ENCODE measurements at places on chromosomes 13 and 19. TPM values are rescaled to one million over a fixed set of nuclear protein-coding genes. Genes with fewer than 3 reads are reported as not detected.
A peak's percentile ranks its signal among the peaks of the same experiment; 100 is the strongest.

DNA sequence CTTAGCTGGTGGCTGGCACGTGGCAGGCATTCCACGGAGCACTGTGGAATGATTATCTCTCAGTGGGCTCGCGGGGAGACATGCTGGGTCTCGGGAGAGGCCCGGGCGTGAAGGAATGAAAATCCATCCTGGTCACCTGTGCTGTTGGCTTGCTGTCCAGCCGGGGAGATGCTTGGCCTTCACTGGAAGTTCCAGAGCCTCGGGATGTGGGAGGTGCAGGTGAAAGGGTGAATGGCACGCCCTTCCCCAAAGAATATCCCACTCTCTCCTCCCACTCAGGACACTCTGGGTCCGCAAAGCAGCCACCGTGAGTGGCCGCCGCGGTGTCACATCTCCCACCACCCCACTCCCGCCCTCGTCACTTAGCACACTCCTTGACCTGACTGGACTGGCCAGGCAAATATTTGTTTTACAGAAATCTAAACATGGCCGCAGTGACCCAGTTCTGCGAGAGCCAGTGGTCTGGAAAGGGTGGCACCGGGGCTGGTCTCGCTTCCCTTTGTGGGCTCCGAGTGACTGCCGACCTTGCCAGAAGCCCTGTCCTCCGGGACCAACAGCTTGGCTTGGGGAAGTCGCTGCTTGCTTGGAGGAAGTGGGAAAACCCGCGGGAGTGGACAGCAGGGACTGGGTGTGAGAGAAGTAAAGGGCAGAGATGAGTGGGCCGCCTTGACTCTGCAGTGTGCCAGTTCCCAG is 8.0 kb downstream of the DPP9 start:
- peak; percentile 50 for DNase-seq

GRCh38 chr13:112941349-112941748 is 27.7 kb upstream of the MCF2L start:
- no peak for DNase-seq

- no peak for DNase-seq
These were observed 199.7 kb downstream of the TSHZ3 start for GRCh38 chr19:31149441-31149941.

Gene ZNF177
- polyA plus RNA-seq = 7.6 TPM

DNA sequence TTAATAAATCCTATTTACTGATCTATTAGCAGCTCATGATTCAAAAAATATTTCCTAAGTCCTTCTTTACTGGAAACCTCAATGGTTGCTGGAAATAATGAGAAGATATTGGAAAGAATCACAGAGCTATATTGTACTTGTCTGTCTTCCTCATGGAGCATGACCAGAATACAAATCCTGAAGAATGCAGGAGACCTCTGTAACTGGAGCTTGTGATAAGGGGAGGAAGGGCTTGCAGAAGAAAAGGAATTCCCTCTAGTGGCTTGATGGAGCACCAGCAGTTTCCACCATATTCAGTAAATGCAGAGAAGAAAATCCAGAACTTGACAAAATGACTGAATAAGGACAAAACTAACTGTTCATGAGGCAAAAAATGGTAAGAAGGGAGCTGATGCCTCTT is 1333.1 kb downstream of the EFNB2 start:
- no peak for DNase-seq

DNA sequence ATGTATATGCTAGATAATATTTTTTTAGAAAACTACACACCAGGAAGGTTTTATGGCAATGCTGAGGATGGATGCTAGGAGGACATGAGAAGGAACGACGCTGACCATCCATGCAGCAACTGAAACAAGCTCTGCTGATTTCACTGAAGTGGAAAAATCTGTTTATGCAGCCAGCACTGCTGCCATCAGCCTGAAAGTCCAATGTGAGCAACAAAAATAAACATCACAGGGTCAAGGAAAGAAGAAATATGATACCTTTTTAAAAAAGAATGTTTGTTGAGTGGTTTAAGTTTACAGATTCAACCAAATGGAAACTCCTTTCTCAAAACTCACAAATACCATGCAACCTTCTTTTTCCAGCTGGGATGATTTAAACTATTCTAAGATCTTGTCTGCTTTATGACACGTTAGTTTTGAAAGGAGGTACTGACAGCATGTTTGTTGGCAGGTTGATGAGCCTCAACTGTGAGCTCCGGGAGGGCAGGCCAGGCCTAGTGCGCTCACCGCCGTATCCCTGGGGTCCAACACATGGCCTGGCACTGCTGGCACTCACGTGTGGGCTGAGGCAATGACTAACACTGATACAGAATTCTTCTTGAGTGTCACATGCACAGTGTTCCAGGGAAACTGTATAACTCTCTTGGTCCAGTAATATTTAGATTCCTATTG is 46.8 kb downstream of the LATS2 start:
- peak; percentile 76 for DNase-seq

- no peak for DNase-seq
These were observed at the start of gene PODNL1 for GRCh38 chr19:13938301-13939064. PODNL1 (minus strand) TSS chr19:13938417; CDS start chr19:13938181, 236 bp downstream.

GRCh38 chr13:109790942-109791605 is 4.7 kb upstream of the IRS2 start:
- peak; percentile 56 for DNase-seq

- DNase-seq = no peak
These were observed 441.1 kb upstream of the HTR2A start for GRCh38 chr13:47337781-47338507.

DNA sequence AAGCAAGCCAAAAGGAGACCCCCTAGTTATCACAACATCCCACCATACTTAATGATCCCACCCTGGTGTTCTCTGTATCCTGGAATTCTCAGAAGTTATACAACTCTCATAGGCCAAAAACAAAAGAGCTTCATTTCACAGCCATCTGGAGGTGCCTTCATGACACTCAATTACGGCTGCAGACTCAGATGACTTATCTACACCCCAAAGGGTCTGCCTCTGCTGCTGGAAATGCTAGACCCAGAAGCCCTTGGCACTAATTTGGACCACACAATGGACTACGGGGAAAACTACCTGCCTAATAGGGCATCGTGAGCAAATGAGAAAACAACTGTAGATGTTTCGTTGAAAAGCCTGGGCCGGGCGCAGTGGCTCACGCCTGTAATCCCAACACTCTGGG is 40.2 kb downstream of the BRD4 start:
- DNase-seq = no peak

- DNase-seq = no peak
These were observed 49.9 kb downstream of the SOX21 start for GRCh38 chr13:94662274-94662945.

Gene TEX26
- polyA plus RNA-seq = 1.1 TPM

Gene SSC5D
- 1.3 TPM for polyA plus RNA-seq

Gene ITGBL1
- polyA plus RNA-seq = 6.3 TPM

- peak; percentile 44 for DNase-seq
These were observed 13.3 kb downstream of the PALM3 start for GRCh38 chr19:14048443-14049153.

Gene TMPRSS9
- 0.37 TPM for polyA plus RNA-seq

Gene BRME1
- 4.1 TPM for polyA plus RNA-seq

GRCh38 chr13:73966331-73966730 is 167.9 kb downstream of the KLF12 start:
- no peak for DNase-seq

- DNase-seq = no peak
These were observed 977 bp downstream of the PCDH20 start for GRCh38 chr13:61414686-61415057.

Gene RAVER1
- 5.5 TPM for polyA plus RNA-seq

GRCh38 chr19:27691991-27692390 is 1521.0 kb downstream of the UQCRFS1 start:
- no peak for DNase-seq

Gene CYP2B6
- not detected for polyA plus RNA-seq

Gene TMEM59L
- 5.5 TPM for polyA plus RNA-seq

Gene ZNF585A
- polyA plus RNA-seq = 23.0 TPM

GRCh38 chr13:51715613-51716012 is 88.3 kb downstream of the DHRS12 start:
- DNase-seq = no peak

Gene DAND5
- polyA plus RNA-seq = 0.27 TPM

Gene ZNF583
- polyA plus RNA-seq = 2.7 TPM

Gene ZNF460
- 9.3 TPM for polyA plus RNA-seq

DNA sequence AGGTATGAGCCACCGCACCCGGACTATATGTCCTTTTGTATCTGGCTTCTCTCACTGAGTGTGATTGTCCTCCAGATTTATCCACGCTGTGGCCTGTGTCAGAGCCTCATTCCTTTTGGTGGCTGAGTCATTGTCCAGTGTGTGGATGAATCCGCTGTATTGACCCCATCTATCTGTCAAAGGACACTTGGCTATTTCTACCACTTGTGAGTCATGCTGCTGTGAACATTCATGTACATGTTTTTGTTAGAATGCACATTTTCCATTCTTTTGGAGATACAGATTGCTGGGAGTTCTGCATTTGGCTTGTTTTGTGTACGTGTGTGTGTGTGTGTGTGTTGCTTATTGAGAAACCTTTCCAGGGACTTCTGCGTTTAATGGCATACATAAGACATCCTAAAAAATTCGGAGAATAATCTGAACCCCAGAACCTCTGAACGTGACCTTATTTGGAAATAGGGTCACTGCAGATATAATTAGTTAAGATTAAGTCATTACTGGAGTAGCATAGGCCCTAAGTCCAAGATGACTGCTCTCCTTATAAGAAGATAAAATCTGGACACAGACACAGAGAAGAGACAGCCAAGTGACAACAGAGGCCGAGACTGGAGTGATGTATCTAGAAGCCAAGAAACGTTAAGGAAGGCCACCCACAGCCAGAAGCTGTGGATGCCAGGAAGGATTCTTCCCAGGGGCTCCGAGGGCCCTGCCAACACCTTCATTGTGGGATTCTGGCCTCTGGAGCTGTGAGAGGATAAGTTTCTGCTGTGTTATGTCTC is 4.9 kb upstream of the GIPC3 start:
- DNase-seq = peak; percentile 92

GRCh38 chr13:44451126-44451525 is 77.5 kb downstream of the SERP2 start:
- DNase-seq = no peak

- DNase-seq = no peak
These were observed 594.4 kb downstream of the UQCRFS1 start for GRCh38 chr19:28618504-28618903.

DNA sequence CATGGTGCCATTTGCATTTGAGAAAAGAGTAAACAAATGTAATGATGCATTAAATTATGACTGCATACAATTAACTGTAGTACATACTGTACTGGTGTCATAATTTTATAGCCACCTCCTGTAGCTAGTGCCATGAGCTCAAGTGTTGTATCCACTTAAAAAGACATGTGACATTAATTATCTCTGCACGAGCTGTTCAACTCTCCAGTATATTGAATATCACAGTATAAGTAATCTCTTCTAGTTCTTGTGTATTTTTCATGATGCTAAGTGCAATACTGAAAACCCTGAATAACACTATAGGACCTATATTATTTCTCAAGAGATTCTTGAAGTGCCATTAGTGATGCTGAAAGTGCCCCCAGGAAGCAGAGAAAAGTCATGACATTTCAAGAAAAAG is 387.3 kb downstream of the PCDH17 start:
- no peak for DNase-seq

Gene ZNF575
- polyA plus RNA-seq = 0.53 TPM

DNA sequence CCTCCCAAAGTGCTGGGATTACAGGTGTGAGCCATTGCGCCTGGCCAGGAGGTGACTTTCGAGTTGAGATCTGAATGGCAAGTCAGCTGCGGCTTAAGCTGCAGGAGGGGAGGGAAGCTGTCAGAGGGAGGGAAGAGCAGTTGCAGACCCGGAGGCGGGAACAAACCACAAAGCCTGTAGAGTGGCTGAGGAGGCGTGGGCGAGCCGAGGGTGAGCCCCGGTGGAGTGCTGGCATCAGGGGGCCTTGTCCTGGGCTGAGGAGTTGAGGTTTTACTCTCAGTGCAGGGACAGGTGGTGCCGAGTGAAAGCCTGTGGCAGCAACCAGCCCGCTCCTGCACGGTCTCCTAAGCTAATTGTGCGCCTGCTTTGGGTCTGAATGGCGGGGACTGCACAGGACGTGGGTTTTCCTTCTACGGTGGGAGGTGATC is 24.2 kb downstream of the PPP1R37 start:
- DNase-seq = no peak

GRCh38 chr19:51251468-51251820 is 564 bp downstream of the SIGLECL1 start:
- DNase-seq = no peak

Gene FFAR2
- polyA plus RNA-seq = 0.40 TPM

- no peak for DNase-seq
These were observed 55.6 kb upstream of the AMER2 start for GRCh38 chr13:25227690-25228089.

DNA sequence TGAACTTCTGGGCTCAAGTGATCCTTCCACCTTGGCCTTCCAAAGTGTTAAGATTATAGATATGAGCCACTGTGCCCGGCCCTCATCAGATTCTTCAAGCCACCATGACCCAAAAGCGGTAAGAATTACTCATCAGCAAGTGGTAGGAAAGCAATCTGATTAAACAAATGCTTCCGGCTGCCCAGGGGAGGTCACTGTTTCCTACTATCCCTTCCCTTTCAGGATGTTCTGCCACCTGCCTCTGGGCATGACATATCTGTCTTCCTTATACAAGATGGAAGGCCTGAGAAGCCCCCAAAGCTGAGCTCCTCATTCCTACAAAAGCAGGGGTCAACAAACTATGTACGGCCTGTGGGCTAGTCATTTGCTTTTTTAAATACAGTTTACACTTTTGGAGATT is 7.0 kb downstream of the ABHD8 start:
- peak; percentile 73 for DNase-seq

GRCh38 chr19:17402982-17403855 is 2.2 kb downstream of the BST2 start:
- peak; percentile 80 for DNase-seq

Gene KLF12
- polyA plus RNA-seq = 1.6 TPM

DNA sequence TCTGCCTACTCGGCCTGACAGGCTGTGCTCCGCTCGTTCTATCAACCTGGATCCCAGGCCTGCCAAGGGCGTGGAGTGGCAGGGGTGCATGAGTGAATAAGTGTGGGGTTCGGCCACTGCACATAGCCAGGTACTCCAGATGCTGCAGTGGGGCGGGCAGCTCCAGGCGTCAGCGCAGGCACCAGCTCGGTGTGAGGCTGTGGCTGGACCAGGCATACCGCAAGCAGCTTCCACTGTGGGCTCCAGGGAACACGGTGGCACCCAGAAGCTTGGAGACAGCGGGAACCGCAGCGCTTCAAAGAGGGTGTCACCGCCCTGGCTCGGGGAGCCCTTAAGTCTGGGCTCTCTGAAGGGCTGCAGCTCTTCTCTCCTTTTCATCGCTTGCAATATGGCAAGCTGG is 1630.2 kb downstream of the OLFM4 start:
- DNase-seq = no peak

- no peak for DNase-seq
These were observed 18.6 kb downstream of the FCGBP start for GRCh38 chr19:39915848-39916215.

GRCh38 chr13:22110368-22110767 is 439.5 kb downstream of the FGF9 start:
- peak; percentile 76 for DNase-seq

GRCh38 chr13:111947876-111948275 is 119.1 kb upstream of the SOX1 start:
- DNase-seq = no peak

- DNase-seq = peak; percentile 43
These were observed 46.5 kb downstream of the MLLT1 start for GRCh38 chr19:6233056-6233826.

DNA sequence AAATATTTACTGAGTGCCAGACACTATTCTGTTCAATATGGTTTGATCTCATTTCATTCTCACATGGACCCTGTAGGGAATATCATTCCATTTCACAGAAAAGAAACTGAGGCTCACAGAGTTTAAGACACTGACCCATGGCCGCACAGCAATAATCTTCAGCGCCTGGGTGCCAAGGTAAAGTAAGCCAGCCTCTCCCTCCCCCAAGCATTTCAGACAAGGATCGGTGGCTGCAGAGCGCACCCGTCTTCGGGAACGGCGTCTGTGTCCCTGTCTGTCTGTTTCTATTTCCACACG is 4.3 kb upstream of the PDE4A start:
- DNase-seq = no peak
